Heart right ventricle (tissue), 16 donors: ENCODE measurements at places on chromosomes 2 and 18.

GRCh38 chr2:177400337-177400923, 7.9 kb downstream of the AGPS start:
- no peak for DNase-seq

GRCh38 chr2:153403940-153404339, 74.6 kb downstream of the RPRM start:
- no peak for DNase-seq

GRCh38 chr2:96494188-96494587, 11.0 kb downstream of the NEURL3 start:
- DNase-seq = no peak

DNA sequence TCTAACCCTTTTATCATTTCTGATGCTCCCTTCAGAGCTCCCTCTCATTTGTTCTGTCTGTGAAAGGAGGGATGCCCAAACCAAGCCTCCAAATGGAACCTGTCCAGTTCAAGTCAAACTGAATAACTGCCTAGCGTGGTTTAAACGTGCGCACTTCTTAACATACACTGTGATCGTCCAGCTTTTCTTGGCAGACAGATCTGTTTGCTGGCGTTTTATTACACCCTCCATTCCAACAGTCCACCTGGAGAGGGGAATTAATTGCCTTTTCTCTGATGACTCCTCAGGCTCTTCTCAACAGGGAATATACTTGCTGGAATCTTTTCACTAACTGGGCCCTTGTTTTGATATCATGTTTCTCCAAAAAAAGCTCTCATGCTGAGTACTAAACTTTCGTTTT, 379.2 kb upstream of the POU3F3 start:
- DNase-seq = no peak

- no peak for DNase-seq
These were observed 373.7 kb upstream of the GALNT5 start for GRCh38 chr2:156883804-156884203.

DNA sequence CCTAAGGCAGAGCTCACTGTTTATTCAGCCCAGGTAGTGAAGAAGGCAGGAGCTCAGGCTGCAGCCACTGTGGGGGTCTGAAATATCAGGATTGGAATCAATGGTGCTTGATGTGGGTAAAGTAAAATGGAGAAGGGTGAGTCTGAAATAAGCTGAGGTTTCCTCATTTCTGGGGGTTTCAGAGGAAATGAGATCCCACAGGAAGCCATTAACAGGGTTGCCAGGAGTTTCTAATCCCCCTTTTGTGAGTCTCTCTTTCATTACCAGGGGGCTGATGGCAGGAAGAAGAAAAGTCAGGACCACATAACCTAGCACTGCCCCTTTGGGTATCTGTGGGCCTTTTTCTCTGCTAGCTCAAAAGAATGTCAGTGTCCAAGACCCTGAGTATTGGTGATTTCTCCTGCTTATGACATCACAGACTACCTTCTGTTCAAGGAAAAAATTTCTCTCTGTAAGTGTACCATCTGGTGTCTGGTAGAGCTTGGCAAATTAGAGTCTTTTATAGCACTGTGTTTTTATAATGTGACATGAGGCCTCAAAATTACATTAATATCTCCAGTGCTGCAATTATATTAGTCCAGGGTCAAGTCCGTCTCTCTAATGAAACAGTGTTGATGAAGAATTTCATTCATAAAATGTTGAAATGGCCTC, 56.0 kb downstream of the LBH start:
- DNase-seq = no peak
